ENCODE measurements at places on chromosomes 11 and 22.

DNA sequence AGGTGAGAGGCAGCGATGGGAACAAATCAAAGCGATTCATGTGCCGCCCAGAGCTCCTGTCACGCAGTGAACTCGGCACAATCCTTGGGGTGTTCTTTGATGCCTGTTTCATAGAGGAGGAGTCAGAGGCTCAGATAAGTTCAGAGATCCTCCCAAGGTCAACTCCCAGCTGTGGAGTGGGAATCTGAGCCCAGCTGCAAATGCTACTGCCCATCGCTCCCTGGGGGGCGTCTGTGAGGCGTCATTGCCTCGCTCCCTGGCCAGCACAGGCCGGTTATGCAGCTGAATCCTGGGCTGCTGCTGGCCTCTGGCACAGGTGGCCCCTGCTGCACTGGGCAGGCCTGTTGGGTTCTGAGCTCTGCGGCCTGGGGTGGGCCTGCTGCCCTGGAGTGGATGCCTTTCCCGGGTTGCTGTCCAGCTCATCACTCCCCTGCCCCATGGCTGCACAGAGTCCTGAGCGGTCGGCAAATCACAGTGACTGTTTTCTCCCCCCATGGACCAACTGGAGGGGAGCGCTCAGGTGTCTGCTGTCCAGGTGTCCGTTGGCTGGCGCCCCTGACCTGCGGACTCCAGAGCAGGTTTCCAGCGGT is 36.3 kb upstream of the SHISAL1 start:
- no peaks in the 10 kb centered on the region for H3K4me1 ChIP-seq
- H3K4me3 ChIP-seq: no peak overlapping the region
- no peaks in the 10 kb centered on the region for H3K36me3 ChIP-seq
- no peaks in the 10 kb centered on the region for H3K27me3 ChIP-seq

- H3K4me1 ChIP-seq: peaks cover 16% of the 10 kb centered on the region
- no peak overlapping the region for H3K27ac ChIP-seq
- H3K36me3 ChIP-seq: no peaks in the 10 kb centered on the region
These were observed 1.4 kb downstream of the TTC12 start for GRCh38 chr11:113315811-113316210.

- no peak overlapping the region for H3K4me3 ChIP-seq
- H3K36me3 ChIP-seq: no peaks in the 10 kb centered on the region
- H3K4me1 ChIP-seq: peaks cover 16% of the 10 kb centered on the region
- H3K27me3 ChIP-seq: peaks cover 43% of the 10 kb centered on the region
These were observed 99.0 kb upstream of the HSD17B12 start for GRCh38 chr11:43581370-43582023.

- H3K27ac ChIP-seq: no peak overlapping the region
- no peaks in the 10 kb centered on the region for H3K4me1 ChIP-seq
- DNase-seq: no peak
- H3K27me3 ChIP-seq: no peaks in the 10 kb centered on the region
These were observed 95.2 kb upstream of the PDGFD start for GRCh38 chr11:104259121-104259610.

GRCh38 chr22:49211176-49211575 is 616.5 kb downstream of the BRD1 start:
- H3K4me1 ChIP-seq: no peaks in the 10 kb centered on the region
- DNase-seq: no peak
- H3K36me3 ChIP-seq: no peaks in the 10 kb centered on the region
- H3K4me3 ChIP-seq: no peak overlapping the region
- no peaks in the 10 kb centered on the region for H3K27me3 ChIP-seq
- H3K27ac ChIP-seq: no peak overlapping the region

DNA sequence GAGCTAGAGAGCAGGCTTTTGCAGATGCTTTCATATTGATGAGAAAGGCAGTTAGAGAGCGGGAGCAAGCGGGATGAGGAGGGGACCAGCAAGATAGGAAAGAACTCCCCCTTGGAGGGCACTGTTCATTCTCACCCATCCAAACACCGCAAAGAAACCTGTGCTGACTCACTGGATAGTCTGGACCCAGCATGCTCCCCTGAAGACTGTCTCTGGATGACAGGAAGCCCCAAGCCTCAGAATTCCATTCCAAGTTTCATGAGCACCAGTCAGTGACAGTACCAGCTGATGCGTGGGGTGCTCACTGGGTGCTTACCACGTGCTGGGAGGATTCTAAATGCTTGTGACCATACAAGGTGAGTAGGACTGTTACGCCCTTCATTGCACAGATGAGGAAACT is 34.2 kb downstream of the MICAL3 start:
- H3K4me3 ChIP-seq: no peak overlapping the region
- no peaks in the 10 kb centered on the region for H3K36me3 ChIP-seq
- H3K27me3 ChIP-seq: no peaks in the 10 kb centered on the region
- no peak for DNase-seq
- no peaks in the 10 kb centered on the region for H3K4me1 ChIP-seq

DNA sequence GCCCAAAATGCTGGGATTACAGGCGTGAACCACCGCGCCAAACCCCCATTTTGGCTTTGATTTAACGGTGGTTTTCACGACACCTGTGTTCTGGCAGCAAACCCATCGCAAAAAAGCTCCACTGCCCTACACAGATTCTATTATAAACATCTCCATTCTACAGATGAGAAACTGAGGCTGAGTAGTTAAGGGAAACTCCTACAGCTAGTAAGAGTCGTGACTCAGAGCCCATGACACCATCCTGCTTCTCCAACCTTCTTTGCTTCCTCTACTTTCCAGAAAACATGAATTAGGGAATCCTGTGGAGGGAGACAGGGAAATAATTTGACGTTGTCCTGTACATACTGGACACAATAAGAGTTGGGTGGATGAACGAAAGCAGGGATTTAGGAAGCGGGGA is 429 bp upstream of the SNX15 start:
- H3K4me1 ChIP-seq: peaks cover 17% of the 10 kb centered on the region
- no peak for DNase-seq
- H3K36me3 ChIP-seq: peaks cover under 1% of the 10 kb centered on the region
- H3K4me3 ChIP-seq: peak overlapping the region; percentile 51
- H3K27me3 ChIP-seq: no peaks in the 10 kb centered on the region

DNA sequence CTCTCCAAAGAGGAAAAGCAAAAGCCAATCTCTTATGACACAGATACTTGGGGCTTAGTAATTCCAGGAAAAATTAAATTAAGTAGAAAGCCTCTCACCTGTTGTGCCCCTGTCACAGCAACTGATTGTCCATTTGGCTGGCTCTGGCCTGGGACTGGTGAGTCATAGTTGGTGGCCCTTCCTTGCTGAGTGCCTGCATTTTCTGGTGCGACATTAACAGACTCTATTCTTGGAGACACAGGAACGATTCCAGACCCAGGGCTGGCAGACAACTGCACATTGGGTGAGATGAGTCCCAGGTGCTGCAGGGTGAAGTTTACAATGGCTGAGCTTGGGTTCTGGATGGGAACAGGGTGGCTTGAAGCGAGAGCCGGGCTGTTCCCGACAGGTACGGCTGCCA is 15.6 kb downstream of the E2F8 start:
- H3K4me1 ChIP-seq: no peaks in the 10 kb centered on the region
- no peak for DNase-seq
- no peak overlapping the region for H3K27ac ChIP-seq
- no peak overlapping the region for H3K4me3 ChIP-seq
- H3K36me3 ChIP-seq: no peaks in the 10 kb centered on the region
- H3K27me3 ChIP-seq: no peaks in the 10 kb centered on the region

DNA sequence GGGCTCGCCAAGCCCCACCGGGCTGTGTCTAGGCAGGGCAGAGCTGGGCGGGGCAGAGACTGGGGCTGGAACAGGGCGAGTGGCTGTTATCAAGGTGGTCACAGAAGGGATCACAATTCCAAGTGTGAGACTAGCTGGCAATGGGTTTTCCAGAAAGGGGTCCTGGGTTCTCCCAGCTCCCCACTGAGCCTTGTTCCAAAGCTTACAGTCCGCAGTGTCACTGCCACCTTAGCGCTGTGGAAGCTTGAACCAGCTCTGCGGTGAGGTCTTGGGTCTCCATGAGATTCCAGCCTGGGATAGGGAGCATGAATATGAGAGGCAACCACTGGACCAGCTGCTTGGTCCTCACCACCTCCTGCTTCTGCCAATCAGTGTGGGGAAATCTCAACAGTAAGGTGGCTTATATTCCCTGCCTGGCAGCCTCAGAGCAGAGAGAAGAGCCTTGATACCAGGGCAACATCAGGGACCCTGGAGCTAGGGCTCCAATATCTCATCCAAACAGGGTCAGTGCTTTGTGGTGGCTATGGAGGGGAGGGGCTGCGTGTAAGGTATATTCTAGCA is 831 bp downstream of the CD44 start:
- peak overlapping the region; percentile 82 for H3K4me3 ChIP-seq
- peak overlapping the region; percentile 95 for H3K27ac ChIP-seq
- no peaks in the 10 kb centered on the region for H3K27me3 ChIP-seq
- H3K36me3 ChIP-seq: no peaks in the 10 kb centered on the region
- no peak for DNase-seq

GRCh38 chr11:106172386-106172991 is 95.0 kb downstream of the AASDHPPT start:
- no peaks in the 10 kb centered on the region for H3K36me3 ChIP-seq
- H3K4me1 ChIP-seq: no peaks in the 10 kb centered on the region
- H3K4me3 ChIP-seq: no peak overlapping the region
- H3K27ac ChIP-seq: no peak overlapping the region

DNA sequence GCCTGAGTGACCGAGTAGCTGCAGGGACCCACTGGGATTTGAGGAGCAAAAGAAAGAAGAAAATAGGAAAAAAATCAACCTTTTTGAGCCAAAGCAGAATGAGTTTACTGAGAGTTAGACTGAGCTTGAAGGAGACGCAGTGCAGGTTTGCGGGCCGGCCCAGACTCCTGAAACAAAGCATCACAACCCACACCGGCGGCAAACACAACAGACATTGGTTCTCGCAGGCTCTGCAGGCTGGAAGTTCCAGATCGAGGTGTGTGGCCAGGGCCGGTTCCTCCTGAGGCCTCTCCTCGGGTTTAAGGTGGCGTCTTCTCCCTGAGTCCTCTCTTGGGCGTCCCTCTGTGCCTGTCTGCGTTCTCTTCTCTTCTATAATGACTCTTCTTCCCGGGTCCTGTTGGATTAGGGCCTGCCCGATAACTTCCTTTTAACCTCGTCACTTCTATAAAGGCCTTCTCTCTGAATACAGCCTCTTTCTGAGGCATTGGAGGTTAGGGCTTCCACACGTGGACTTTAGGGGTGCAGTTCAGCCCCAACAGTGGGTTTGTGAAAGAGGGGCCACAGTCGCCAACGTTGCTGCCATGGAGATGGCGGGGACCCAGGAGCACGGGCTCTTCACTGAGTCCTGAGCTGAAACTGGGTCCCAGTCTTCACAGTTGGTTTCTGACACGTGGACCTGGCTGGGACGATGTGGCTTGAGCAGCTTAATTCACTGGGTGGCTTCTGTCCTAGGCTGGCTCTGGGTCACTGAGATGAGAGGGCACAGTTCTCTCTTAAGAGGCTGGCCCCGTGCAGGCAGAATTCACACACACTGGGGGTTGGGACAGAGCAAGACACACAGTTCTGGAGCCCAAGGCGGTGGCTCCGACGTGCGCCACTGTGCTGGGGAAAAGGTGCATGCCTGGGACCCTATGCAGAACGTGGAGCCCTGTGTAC is 1047.7 kb downstream of the BRD1 start:
- no peak overlapping the region for H3K4me3 ChIP-seq
- no peaks in the 10 kb centered on the region for H3K36me3 ChIP-seq
- no peak overlapping the region for H3K27ac ChIP-seq

- H3K36me3 ChIP-seq: peaks cover 56% of the 10 kb centered on the region
- H3K4me3 ChIP-seq: no peak overlapping the region
- no peaks in the 10 kb centered on the region for H3K4me1 ChIP-seq
- no peaks in the 10 kb centered on the region for H3K27me3 ChIP-seq
- H3K27ac ChIP-seq: no peak overlapping the region
- DNase-seq: no peak
These were observed 18.2 kb downstream of the PATZ1 start for GRCh38 chr22:31327806-31328543.

GRCh38 chr22:40416267-40416570 is 45.8 kb downstream of the SGSM3 start:
- peaks cover 36% of the 10 kb centered on the region for H3K36me3 ChIP-seq
- no peak for DNase-seq
- no peak overlapping the region for H3K27ac ChIP-seq
- H3K27me3 ChIP-seq: no peaks in the 10 kb centered on the region

- no peak overlapping the region for H3K4me3 ChIP-seq
- no peak overlapping the region for H3K27ac ChIP-seq
- peaks cover 5% of the 10 kb centered on the region for H3K4me1 ChIP-seq
These were observed 105.1 kb downstream of the RRAS2 start for GRCh38 chr11:14253840-14254239.

GRCh38 chr22:37021710-37022482 is 2.4 kb downstream of the MPST start:
- peaks cover 6% of the 10 kb centered on the region for H3K4me1 ChIP-seq
- no peak overlapping the region for H3K27ac ChIP-seq
- no peak overlapping the region for H3K4me3 ChIP-seq
- H3K36me3 ChIP-seq: no peaks in the 10 kb centered on the region
- H3K27me3 ChIP-seq: no peaks in the 10 kb centered on the region

DNA sequence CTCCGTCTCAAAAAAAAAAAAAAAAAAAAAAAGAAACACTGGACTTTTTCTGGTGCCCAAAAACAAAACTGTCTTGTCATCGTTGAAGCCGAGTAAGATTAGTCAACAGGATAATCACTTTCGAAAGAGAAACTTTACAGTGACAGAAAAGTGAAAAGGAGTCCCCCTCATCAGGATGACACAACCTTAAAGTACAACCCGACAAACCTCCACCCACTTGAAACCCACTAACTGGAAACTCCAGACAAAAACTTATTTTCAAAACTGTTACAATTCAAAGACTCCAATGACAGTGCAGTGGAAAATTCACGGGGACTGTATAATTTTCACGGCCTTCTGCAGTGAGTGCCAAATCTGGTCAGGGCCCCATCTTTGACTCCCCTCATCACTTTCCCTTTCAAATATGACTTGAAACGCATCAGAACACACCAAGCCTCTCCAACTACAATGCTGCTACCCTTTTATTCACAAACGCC is 1.3 kb downstream of the DENND5A start:
- peak overlapping the region; percentile 63 for H3K27ac ChIP-seq
- H3K27me3 ChIP-seq: no peaks in the 10 kb centered on the region
- DNase-seq: peak; percentile 41
- H3K4me3 ChIP-seq: peak overlapping the region; percentile 81
- no peaks in the 10 kb centered on the region for H3K36me3 ChIP-seq

- H3K27ac ChIP-seq: no peak overlapping the region
- no peaks in the 10 kb centered on the region for H3K36me3 ChIP-seq
- no peak for DNase-seq
These were observed 44.5 kb downstream of the WEE1 start for GRCh38 chr11:9617940-9618339.

Data from CD8-positive, alpha-beta memory T cell (primary cell).